Esophagus squamous epithelium (tissue), 5 donors: ENCODE measurements at places on chromosomes 13 and 19.

GRCh38 chr19:38801359-38802095 is 11.2 kb downstream of the LGALS4 start:
- DNase-seq = no peak

GRCh38 chr19:3123088-3123721 is 12.6 kb upstream of the GNA15 start:
- DNase-seq = no peak

GRCh38 chr19:17183858-17184321 is 31.3 kb upstream of the USE1 start:
- DNase-seq = no peak

DNA sequence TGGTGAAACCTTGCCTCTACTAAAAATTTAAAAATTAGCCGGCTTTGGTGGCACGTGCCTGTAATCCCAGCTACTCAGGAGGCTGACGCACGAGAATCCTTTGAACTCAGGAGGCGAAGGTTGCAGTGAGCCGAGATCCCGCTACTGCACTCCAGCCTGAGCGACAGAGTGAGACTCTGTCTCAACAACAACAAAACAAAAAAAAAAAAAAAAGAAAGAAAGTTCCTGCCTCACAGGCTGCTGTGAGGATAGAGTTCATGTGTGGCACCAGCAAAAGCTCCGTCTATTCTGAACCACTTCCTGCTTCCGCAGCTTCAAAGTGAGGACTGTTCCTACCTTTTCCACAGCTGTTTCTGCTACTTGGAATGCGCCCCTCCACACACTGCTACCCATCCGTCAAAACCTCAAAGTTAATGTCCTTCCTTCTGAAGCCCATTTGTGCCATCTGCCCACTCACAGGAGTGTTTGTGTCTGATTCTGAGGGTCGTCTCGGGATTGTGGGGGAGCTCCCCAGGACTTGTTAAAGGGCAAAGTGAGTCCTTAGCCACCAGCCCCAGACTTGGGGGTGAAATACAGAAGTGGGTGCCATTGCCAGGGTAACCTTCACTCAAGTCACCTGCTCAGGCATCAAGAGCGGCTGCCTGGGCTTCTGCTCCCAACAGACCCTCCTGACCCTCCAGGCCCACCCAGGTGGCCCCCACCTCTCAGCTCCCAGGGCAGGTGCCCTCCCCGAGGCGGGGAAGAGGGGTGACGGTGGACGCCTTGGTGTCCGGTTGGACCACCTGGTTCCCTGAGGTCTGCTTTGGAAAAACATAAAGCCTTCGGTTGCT is 2.9 kb downstream of the MFSD12 start:
- DNase-seq = no peak

DNA sequence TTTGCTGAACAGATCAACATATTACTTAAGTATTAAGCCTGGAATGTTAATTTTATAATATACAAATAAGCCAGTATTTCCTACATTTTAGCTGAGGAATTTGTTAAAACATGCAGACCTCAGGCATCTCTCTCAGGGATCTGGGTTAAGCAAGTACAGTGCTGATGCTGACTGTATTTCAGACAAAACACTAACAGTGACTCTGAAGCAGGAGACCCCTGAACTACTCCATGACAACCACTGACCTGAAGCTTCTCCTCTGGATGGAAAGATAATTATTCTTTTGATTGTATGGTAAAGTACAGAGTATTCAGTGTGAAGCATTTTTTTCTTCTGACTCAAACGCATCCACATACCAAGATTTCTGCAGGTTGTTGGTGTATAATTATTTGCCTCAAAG is 680.8 kb downstream of the LIG4 start:
- no peak for DNase-seq

DNA sequence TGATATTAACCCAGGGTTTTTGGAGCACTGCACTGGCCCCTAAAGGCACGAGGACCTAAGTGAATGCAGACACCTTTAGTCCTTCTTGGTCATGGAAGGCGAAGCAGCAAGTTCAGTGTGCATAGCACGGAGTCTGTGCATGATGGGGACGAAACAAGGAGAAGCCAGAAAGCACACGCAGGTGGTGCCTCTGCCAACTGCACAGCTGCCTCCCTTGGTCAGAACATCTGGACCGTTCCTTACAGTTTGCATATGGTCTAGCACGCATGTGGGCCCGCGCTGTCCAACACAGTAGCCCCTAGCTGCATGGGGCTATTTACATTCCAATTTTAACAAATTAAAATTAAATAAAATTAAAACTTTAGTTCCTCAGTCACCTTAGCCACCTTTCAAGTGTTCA is 44.0 kb downstream of the FLT3 start:
- DNase-seq = no peak

- no peak for DNase-seq
These were observed 20.5 kb downstream of the IQCN start for GRCh38 chr19:18253716-18254115.
